ENCODE measurements at places on chromosomes 2 and 18. TPM values are rescaled to one million over a fixed set of nuclear protein-coding genes. Genes with fewer than 3 reads are reported as not detected.

ABI2 gene
- 12.1 TPM for polyA plus RNA-seq

GRCh38 chr18:59740141-59740540 lies 42.9 kb upstream of the CCBE1 start:
- DNase-seq, result no peak

DNA sequence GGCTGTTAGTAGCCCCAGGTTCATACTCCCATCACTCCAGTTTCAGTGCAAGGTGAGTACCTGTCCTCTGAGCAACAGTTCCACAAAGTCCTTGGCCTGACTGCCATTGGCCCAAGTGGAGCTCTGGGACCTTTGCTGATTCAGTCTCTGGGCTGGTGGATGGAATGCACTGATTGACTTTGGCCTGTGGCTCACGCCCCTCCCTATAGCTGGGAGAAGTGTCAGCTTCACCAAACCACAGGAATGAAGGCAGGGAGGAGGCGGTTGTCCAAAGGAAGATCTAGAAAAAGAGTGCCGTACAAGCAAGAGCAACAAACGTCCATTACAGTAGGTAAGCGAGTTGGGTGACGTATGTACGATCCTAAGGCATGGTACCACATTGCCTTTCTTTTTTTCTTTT lies 34.0 kb downstream of the QPCT start:
- no peak for DNase-seq

DNA sequence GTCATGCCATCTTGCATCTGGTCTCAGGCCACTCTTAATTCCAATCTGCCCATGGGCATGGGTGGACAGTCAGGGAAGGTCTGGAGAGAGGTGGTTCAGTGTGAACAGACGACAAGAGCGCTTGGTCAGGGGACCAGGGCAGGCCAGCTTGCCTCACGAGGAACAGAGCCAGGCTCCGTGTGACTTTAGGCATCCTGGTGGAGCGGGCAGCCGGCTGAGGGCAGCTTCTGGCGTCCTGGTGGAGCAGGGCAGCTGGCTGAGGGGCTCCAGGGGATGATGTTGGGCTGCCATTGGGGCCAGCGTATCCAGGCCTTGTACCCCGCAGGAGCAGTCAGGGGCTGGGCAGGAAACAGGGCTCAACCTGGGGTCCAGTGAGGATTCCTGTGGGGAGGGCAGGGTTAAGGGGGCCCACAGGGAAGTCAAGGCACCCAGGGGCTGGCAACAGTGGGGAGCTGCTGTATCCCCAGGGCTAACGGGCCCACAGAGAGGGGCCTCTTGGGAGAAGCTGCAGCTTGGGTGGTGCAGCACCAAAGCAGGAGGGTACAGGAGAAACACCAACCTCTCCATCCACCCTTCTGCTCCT lies 197.9 kb upstream of the TWIST2 start:
- DNase-seq, result no peak

NYAP2 gene
- polyA plus RNA-seq, result 0.15 TPM

DNA sequence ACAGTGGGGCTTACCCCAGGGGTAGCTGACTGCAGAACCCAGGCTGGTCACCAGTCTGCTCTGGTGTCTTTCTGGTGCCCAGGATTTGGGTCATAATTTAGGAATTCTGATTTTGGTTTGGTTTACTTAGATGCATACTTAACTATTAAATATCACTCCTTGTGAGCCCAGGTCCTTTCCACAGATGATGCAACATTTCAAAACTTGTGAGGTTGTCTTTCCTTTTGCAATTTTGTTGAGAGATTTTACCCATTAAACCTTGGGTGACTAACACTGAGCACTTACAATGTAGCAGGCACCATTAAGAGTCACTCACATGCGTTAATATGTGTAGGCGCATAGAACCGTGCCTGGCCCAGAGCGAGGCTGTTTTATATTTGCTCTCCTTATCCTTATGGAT lies 61.8 kb upstream of the RPL31 start:
- DNase-seq, result no peak

FSHR gene
- polyA plus RNA-seq, result not detected

- no peak for DNase-seq
These were observed 467.3 kb downstream of the CMPK2 start for GRCh38 chr2:6398421-6398820.

- no peak for DNase-seq
These were observed 281.2 kb downstream of the PHLPP1 start for GRCh38 chr18:62996566-62996965.

- DNase-seq, result no peak
These were observed 683.3 kb upstream of the KLHL29 start for GRCh38 chr2:22701561-22702160.

STEAP3 gene
- 4.6 TPM for polyA plus RNA-seq

GRCh38 chr2:134385195-134385594 lies 131.3 kb downstream of the MGAT5 start:
- DNase-seq, result no peak

AFG3L2 gene
- 17.9 TPM for polyA plus RNA-seq

POTEE gene
- polyA plus RNA-seq, result not detected

DNA sequence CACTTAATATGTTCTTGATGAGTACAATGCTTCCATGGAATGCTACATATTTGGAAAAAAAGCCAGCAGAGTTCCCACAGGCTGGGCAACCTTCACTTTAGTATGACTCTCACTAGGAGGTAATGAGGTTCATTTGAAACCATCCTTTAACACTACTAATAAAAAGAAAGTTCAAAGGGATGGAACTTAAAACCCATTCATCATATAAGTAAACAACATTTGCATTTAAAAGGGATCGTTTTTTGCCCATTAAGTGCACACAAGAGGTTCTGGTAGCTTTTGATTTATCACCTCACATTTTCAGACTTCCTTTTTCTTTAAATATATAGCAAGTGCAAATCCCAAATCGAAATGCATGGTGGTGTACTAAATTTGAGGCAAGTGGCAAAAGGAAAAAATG lies 270.8 kb upstream of the DCC start:
- DNase-seq, result no peak

DNA sequence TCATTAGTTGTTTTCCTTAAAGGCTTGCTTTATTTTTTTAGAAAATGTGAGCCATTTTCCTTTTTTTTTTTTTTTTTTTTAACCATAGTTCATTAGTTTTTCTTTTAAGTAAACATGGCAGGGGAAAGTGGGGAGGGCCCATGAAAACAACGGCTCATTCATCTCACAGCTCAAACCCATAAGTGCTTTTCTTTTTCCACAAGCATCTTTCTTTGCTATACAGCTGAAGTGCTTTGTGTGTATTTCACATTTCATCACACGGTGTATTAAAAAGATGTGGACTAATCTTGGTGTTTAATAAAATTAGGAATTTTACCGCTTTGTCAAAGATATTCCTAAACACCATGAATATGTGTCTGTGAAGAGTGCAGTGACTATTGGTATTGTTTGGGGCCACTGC lies 41.6 kb downstream of the RHBDD1 start:
- DNase-seq, result no peak

ST6GAL2 gene
- 9.3 TPM for polyA plus RNA-seq

ZBTB7C gene
- 0.69 TPM for polyA plus RNA-seq

SAG gene
- not detected for polyA plus RNA-seq

SATB2 gene
- 1.3 TPM for polyA plus RNA-seq

L3MBTL4 gene
- polyA plus RNA-seq, result 0.26 TPM

GRCh38 chr18:61865466-61866175 lies 27.2 kb downstream of the RNF152 start:
- no peak for DNase-seq

Measured in aorta (tissue), 5 donors.